ENCODE measurements at places on chromosomes 5 and 9.

DNA sequence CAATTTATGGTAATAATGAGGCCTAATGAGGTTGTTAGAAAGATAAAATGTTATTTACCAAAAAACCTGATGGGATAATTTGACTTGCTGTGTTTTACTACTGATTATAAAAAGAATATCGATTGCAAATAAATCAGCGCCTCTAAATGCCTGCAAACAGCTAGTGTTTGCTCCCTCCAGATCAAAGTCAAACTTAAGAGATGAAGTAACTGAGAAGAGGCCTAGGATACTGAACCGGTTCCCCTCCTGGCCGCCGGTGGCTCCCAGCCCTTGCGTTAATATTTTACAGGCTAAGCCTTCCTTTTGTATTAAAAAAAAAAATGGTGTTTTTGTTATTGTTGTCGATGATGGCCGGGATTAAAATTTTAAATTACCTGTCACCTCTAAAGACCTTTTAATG is 2.6 kb downstream of the IRX1 start:
- DNase-seq, result no peak

DNA sequence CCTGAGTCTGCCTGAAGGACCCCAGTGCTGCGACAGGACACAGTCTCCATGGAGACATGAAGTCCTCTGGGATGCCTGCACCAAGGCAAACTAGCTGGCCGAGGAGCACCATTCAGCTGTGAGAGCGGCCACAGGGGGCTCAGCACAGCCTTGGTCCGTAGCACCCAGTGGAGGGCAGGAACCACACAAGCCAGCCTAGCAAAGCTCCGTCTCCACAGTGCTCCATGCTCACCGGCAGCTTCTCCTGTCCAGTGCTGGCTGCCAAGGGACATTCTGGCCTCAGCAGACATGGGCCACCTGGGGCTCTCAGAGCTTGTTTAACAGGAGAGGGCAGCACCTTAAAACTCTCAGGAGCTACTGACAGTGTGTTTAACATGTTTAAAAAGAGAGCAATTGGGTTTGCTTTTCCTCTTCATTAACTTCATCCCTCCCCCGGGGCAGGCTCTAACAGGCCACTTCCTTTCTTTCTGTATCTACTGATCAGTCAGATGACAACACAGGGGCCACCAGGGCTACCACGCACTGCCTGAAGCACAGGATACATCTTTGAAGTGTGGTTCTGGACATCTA is 57.0 kb downstream of the SECISBP2 start:
- DNase-seq, result peak; percentile 66

DNA sequence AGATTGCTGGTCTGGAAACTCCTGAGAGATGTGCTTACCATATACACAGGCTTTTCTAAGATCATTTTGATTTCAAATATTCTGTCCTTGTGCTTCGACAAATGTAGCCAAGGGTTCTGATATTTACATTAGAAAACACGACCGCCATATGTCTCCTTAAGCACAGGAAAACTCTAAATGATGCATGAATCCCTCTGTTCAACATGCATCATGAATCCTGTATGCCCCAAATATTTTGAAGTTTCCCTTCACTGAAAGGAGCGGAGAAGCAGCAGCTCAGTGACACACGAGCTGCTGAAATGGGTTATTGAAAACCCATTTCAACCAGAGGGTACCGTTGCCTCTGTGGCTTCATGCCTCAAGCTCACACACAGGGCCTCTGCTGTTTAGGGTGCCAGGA is 74.4 kb downstream of the NREP start:
- DNase-seq, result no peak

GRCh38 chr9:966870-967269 is 9.6 kb upstream of the DMRT3 start:
- no peak for DNase-seq

DNA sequence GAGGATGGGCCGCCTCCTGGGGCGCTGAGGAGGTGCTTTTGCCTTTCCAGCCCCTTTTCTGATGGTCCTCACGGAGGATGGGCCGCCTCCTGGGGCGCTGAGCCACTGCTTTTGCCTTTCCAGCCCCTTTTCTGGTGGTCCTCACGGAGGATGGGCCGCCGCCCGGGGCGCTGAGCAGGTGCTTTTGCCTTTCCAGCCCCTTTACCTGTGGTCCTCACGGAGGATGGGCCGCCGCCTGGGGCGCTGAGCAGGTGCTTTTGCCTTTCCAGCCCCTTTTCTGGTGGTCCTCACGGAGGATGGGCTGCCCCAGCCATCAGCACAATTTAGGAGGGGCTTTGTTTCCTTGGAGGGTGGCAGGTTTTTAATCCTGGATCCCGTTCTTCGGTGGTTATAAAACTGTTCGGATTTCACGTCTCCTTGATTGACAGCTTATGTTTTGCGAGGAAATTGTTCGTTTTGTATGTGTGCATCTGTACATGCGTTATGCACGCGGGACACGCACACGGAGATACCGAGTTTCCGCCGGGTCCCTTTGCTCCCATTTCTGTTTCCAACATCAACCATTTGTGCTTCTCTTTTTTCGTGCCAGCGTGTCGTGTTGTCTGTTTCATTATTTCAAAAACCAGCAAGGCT is 34.7 kb upstream of the SLC9A3 start:
- no peak for DNase-seq

- DNase-seq, result no peak
Observed at GRCh38 chr5:102539996-102540728, 41.4 kb upstream of the SLCO6A1 start.

DNA sequence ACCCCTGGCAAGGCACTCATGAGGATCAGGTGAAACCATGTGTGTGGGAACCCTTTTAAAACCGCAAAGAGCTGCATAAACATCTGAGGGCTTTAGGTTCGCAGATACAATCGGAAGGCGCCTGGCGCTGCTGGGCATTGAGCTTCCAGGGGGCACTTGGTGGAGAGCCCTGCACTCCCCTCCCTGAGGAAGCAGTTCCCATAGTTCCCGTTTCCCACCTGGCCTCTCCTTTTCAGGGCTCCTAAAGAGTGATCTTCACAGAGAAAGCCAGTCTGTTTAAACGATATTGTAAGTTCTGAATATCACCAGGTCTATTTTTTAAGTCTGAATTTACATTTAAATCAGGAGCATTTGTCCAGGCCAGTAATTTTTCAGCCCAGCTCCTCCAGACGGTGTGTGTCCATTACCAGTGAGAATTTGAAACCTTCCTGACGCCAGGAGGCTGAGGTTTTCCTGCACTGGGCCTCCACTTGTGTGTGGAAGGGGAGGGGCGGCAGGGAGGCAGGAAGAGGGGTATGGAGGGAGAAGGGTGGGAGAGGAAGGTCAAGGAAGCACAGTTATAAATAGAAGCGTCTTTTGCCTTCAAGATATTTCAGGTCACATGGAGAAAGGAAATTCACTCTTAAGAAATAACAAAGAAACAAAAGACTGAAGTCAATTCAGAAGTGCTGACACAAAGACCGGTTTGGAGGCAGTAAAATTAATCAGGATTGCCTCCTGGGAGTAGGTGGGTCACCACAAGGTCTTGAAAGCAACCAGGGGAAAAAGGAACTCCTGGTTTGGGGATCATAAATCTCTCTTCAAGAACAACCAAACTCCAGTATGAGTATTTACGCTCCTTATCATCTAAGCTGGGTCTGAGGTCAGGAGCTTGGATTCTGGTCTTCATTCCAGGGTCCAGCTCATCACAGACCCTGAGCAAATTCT is 14.3 kb upstream of the MGAT1 start:
- no peak for DNase-seq

GRCh38 chr9:8760000-8760767 is 960.6 kb upstream of the DMAC1 start:
- DNase-seq, result no peak

DNA sequence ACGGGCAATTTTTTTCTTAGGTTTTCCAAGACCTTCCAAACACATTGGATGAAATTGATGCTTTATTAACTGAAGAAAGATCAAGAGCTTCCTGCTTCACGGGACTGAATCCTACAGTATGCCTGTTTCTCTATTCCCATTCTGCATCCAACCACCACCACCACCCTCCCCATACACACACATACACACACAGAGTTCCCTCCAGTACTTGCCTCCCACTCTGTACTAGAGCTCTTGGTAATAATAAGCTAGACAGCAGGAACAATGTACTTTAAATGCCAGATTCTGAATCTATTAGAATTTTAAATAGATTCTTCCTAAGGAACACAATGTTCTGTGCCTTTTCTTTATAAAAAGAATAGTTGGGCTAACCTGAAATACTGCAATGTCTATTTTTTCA is 67.4 kb downstream of the KLF9 start:
- no peak for DNase-seq

GRCh38 chr5:74382123-74382855 is 258.2 kb downstream of the ENC1 start:
- no peak for DNase-seq

DNA sequence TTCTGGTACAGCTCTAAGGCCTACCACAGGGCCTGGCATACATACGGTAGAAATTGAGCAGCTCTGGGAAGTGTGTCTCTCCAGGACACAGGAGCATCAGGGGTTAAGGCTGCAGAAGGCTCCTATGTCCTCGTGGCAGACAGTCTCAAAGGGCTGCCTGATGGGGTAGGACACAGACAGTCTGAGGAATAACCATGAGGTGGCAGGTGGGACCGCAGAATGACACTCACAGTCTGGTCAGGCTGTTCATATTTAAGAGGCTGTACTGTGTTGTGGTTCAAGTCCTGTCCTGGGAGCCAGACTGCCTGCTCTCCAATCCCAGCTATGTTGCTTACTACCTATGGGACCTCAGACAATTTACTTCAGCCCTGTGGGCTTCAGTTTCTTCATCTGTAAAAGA is 217.1 kb downstream of the TRIM32 start:
- peak; percentile 6 for DNase-seq

GRCh38 chr5:76367623-76368371 is 35.3 kb upstream of the IQGAP2 start:
- peak; percentile 69 for DNase-seq

GRCh38 chr9:132312873-132313272 is 41.9 kb downstream of the SETX start:
- no peak for DNase-seq

DNA sequence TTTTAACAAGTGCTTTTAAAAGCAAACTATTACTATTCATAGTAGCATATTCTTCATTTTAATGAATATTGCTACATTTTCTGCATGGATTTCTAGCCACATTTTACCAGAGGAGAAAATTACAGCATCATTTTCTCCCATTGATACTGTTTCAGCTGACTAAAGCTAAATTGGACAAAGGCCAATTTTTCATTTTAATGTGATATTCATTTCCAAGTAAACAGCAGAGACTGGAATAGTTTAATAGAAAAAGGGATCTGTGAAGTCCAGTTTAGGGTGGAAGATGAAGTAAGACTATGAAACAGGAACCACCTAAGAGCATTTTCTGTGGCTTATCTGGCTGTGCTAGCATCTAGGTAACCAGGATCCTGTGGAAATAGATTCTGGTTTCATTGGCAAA is 128.1 kb downstream of the GIN1 start:
- no peak for DNase-seq

DNA sequence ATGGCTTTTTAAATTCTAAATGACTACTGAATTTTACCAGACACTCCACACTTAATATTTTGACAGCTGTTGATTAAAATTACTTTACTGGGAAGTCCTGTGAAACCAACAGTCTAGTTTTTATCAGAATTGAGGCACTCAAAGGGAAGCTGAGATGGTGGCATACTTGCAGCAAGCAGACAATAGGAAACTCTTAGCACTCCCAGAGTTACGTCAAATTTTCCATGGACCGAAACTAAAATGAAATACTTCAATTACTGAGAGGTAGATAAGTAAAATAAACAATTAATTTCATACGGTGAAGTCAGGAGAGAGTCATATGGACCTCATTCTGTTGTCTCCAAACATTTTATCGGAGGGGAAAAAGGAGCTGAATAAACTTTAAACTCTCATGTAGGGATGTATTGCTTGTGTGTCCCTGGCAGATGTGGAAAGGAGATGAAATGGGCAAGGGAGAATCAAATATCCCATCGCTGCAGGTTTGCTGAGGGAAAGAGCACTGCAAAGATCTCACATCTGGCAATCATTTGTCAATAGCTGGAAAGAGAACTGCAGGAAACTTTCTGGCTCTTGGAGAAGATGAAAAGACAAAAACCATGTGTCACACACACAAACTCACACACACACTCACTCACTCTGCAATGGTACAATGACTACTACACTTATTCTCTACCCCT is 189.4 kb downstream of the BNC2 start:
- DNase-seq, result no peak

- DNase-seq, result no peak
Observed at GRCh38 chr5:106399391-106399790, 1271.3 kb downstream of the EFNA5 start.

- no peak for DNase-seq
Observed at GRCh38 chr5:54837981-54838380, 147.4 kb downstream of the ESM1 start.

DNA sequence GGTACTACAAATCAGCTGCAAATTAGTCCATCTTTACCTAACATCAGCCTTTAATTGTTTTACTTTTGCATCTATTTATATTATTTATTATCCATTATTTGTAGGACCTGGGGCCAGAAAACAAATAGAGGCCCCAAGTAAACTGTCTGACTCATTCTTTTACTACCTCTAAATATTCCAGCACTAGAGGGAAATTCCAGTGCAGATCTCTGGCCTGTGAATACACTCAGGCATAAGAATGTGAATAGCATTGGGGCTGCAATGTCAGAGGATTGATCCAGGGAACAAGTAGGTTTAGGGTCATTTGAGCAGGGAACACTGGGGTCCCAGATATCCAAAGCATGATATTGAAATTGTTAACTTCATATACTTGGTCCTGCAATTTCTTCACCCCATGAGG is 176.6 kb upstream of the TYRP1 start:
- no peak for DNase-seq

- DNase-seq, result no peak
Observed at GRCh38 chr5:80153586-80154126, 102.2 kb downstream of the SERINC5 start.

DNA sequence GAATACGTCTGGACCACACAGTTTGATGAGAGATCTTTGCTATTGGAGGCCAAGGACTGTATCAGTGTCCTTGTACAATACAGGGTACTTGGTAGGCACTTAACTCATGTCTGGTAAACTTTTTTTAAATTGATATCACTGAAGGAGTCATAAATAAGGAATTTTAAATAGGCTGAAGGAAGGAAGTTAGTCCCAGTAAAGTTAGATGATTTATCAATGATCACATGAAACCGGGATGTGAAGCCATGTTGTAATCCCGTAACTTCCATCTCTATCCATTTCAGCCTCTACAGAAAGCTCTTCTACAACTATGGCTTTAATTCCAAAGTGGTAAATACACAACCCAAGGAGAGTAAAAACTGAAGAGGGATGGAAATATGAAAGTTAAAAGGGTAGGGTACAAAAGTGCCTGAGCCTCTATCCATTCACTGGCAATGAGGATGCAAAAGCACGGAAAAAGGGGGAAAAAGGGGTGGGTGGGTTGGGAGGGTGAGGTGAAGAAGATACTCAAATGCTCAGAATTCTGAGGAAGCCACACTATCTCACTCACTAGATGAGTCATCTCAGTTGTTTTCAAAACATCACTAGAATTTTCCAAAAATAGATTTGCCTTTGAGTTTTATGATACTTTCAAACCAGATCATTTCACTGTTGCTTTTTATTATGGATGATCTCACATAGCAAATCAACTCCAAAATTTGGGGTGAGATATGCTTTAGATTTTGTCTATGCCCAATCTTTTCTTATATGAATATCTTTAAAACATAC is 1053.5 kb downstream of the NR2F1-AS1 start:
- no peak for DNase-seq

GRCh38 chr5:91212714-91213092 is 170.4 kb downstream of the ARRDC3 start:
- no peak for DNase-seq

GRCh38 chr9:128103589-128103962 is 24.0 kb downstream of the PTGES2 start:
- no peak for DNase-seq

- DNase-seq, result no peak
Observed at GRCh38 chr5:73892806-73893205, 266.8 kb downstream of the ARHGEF28 start.

GRCh38 chr9:96318921-96319565 is 17.1 kb upstream of the HSD17B3 start:
- DNase-seq, result peak; percentile 5
